Left cardiac atrium (tissue), 4 donors: ENCODE measurements at places on chromosomes 6 and 20. TPM values are rescaled to one million over a fixed set of nuclear protein-coding genes. Genes with fewer than 3 reads are reported as not detected.

The SAMD5 gene
- 2.1 TPM for total RNA-seq

The THBD gene
- total RNA-seq, result 50.5 TPM

The OPN5 gene
- not detected for total RNA-seq

The MYCT1 gene
- 13.4 TPM for total RNA-seq

The ELOVL2 gene
- 1.2 TPM for total RNA-seq

DNA sequence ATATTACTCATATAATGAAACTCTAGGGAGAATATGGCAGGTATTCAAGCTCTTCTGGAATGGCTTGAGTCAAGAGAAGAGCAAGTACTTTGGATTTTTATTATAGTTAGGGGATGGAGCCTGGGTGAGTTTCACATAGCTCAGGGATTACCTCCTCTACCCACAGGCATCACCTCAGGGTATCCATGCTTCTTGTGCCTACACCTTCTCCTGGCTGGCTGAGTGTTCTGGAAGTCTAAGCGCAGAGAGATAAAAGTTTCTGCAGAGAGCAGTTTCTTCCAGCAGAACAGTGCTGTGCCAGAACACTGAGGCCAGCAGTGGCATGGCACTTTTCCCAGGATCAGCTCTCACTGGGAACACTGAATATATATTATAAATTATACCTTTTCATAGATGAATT, 199.7 kb upstream of the KCNQ5 start:
- DNase-seq, result no peak

DNA sequence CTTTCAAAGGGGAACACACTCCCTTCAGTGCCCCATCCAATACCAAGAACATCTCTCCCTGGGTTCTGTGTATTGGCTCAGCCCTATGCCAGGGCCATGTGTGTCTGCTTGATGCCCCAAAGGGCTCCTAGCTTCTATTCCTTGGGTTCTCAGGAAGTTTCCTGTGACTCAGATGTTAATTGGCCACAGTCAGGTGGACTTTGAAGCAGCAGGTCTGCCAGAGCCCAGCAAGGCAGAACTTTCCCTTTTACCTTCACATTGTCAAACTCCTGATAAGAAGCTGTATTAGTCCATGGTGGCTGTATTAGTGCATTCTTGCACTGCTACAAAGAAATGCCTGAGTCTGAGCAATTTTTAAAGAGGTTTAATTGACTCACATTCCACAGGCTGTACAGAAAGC, 116.0 kb upstream of the PTPRT start:
- DNase-seq, result no peak

- no peak for DNase-seq
These were observed 191.0 kb downstream of the IBTK start for GRCh38 chr6:82056567-82056966.

GRCh38 chr20:17609811-17610377, 40.0 kb downstream of the DSTN start:
- DNase-seq, result no peak

DNA sequence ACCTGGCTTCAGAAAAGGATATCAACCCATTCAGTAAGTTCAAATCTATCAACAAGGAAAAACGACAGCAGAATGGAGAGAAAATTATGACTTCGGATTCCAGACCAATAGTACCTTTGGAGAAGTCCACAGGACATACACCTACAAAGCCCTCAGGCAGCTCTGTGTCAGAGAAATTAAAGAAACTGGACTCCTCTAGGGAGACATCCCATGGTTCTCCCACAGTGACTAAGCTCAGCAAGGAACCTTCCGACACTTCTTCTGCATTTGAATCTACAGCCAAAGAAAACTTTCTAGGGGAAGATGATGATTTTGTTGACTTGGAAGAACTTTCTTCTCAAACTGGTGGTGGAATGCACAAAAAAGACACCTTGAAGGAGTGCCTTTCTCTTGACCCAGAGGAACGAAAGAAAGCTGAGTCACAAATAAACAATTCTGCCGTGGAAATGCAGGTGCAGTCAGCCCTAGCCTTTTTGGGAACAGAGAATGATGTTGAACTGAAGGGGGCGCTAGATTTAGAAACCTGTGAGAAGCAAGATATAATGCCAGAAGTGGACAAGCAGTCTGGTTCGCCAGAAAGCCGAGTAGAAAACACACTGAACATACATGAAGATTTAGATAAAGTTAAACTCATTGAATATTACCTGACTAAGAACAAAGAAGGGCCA, 67.4 kb upstream of the HINT3 start:
- no peak for DNase-seq

DNA sequence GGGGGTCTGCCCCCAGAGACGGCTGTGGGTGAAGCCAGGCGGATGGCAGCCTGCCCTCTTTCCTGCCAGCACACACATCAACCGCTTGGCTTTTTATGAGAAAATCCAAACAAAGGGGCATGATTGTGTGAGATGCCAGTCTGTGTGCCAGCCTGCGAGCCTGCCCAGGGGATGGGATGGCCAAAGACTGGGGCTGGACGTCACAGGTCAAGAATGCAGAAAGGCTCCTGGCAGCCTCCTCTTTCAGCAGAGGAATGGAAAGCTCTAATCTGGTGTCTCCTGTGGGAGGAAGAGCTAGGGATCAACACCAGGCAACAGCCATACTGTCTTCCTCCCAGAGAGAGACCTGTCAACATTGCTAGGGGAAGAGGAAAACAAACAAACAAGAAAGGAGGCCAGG, 15.8 kb downstream of the TUBB2B start:
- DNase-seq, result no peak

- DNase-seq, result no peak
These were observed 765 bp upstream of the CFB start for GRCh38 chr6:31945154-31945506.

DNA sequence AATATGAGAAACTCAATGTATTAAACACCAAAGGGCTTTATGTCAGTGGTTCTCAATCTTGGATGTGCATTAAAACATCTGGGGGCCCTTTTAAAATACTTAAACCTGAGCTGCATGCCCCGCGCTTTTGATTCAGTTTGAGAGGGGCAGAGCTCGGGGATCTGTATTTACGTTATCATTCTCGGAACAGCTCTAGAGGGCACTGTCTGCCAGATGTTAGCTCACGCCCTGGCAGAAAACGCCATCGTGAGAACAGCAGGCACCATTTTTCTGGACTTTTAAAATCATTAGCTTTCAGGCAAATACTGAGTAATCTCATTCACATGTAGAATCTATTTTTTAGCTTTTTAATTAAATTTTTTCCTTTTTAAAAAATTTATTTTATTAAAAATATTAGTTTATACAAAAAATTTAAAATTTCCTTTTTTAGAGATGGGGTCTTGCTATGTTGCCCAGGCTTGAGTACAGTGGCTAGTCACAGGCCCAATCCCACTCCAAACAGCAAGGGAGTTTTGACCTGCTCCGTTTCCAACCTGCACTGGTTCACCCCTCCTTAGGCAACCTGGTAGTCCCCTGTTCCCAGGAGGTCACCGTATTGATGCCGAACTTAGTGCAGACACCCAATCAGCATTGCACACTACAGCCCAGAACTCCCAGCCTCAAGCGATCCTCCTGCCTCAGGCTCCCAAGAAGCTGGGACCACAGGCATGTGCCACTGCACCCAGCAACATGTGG, 30.0 kb upstream of the ZNF133 start:
- no peak for DNase-seq

DNA sequence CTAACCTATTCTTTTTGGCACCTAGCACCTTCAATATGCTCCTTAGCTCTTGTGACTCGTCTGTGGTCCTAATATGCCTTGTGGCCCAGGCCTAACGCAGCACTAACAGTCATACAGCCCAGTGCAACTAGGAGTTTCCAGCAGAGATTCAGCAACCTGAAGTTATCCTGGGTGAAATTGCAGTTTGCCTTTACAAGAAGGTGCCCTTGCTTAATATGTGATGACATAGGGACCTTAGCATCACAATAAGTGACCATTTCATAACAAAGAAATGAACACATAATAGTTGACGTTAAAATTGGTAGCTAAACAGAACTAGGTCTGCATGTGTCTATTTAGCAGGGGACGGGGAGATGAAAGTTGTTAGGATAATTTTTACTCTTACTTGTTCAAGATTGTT, 10.1 kb downstream of the FIG4 start:
- no peak for DNase-seq

DNA sequence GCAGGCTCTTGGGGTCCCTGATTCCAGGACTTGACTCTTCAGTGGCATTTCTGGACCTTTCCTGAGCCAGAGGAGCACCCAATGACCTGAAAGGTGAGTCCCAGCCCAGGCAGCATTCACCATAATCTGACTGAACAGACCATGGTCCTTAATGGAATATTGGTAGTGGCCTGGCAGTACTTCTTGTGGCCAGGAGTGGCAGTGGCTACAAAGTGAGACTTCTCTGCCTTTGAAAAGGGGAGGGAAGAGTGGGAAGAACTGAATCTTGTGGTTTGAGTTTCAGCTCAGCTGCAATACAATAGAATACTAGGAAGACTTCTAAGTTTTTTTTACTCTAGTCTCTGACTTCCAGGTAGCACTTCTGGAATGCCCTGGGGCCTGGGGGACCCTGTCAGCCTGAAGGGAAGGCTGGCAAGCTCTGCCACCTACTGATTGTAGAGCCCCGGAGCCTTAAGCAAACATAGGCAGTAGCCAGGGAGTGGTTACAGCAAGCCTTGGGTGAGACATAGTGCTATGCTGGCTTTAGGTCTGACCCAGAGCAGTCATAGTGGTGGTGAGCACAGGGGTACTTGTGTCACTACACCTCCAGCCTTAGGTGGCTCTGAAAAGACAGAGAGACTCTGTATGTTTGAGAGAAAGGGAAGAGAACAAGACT, 674.2 kb upstream of the MANEA start:
- no peak for DNase-seq

DNA sequence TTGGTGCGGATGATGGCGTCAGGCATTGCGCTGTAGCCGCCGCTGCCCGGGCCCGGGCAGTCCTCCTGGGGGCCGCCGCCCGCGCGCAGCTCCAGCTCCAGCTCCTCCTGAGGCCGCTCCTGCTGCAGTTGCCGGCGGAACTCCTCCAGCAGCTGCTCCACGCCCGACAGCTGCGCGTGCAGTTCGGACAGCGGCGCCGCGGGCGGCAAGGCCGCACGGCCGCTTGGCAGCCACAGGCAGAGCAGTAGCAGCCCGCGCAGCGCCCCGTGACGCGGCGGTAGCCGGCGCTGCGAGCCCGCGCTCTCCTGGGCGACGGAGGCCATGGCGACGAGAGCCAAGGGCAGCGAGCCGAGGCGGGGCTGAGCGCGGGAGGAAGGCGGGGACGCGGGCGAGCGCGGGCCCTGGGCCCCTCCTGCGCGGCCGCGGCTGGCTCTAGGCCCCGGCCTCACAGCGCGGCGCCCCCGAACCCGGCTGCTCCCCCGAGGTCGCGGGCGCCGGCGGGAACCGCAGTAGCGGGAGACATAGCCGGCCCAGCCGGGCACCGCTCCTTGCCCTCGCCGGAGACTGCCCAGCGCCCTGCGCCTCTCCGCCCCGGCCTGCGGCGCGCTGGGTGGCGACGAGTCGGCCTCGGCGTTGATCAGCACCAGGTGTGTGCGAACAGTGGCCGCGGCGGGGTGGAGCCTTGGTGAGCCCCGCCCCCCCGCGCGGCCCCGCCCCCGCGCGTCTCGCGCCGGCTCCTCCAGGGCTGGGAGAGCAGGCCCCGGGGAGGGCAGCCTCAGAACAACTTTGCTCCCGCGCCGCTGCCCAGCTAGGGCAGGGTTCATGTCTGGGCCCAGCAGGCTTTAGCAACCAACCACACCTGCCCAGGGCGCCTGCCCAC, at the start of gene LRP11:
Gene LRP11, minus strand, starts transcription at position 662 of the 880 bp plus-strand sequence. Its CDS starts 339 bp downstream, at position 323.
- DNase-seq, result peak; percentile 83

- no peak for DNase-seq
These were observed 234.7 kb upstream of the RIMS1 start for GRCh38 chr6:71651636-71652035.

DNA sequence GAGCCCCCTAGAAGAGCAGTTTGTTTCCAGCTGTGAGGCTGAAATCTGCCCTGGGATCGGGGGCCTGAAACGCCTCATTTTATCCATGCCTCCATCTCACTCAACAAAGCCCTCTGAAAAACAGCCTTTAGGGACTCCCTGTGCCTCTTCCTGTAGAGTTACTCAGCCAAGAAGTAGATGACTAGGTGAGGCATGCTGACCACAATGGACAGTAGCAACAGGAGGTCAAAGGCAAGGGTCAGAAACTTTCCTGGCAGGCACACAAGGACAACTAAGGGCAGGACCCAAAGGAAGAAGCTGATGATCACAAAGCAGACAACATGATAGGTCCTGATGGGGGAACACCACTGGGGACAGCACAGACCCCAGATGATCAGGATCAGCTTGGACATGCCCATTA, 12.8 kb downstream of the MAS1L start:
- DNase-seq, result no peak

GRCh38 chr20:52983726-52984450, 11.7 kb downstream of the TSHZ2 start:
- no peak for DNase-seq

DNA sequence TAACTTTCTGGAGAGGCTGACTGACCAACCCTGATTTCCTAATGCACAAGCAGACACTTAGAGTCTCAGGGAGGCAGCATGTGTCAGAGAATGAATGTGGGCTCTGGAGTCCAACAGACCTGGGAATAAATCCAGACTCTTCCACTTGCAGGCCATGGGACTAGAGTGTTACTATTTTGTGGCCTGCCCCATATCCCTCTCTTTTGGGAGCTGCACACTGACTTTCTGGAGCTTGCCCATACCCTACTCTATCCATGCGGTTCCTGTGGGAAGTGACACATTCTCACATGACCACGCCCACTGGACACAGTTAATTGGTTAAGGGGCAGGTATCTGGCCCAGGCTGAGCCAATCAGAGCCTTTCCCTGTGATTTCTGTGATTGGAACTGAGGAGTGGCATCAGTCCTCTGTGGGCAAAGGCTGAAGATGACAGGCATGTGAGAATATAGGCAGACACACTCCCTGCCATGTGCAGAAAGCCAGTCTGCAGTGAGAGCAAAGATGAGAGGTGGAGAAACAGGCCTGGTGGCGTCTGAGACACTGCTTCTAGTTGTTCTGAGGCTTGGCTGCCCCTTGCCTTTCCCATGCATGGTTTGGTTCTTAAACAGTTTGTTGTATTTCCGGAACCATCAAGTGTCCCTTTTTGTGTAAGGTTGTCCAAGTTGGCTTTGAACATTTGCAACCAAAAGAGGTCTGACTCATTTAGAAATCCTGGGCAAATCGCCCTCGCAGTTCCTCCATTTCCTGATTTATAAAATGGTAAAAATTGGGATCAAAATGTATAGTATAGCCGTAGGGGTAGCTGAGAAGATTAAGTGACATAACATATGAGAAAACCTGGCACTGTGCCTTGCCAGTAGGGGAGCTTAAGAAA, 125.6 kb downstream of the CDC5L start:
- no peak for DNase-seq

GRCh38 chr6:156010-156409, 136.3 kb upstream of the DUSP22 start:
- no peak for DNase-seq

GRCh38 chr6:37868447-37868825, 48.9 kb downstream of the ZFAND3 start:
- no peak for DNase-seq

- DNase-seq, result no peak
These were observed 134.1 kb downstream of the FOXO3 start for GRCh38 chr6:108694816-108695215.

- no peak for DNase-seq
These were observed 11.1 kb downstream of the CDH4 start for GRCh38 chr20:61263084-61263695.
